ENCODE measurements at places on chromosomes 5 and 9.

DNA sequence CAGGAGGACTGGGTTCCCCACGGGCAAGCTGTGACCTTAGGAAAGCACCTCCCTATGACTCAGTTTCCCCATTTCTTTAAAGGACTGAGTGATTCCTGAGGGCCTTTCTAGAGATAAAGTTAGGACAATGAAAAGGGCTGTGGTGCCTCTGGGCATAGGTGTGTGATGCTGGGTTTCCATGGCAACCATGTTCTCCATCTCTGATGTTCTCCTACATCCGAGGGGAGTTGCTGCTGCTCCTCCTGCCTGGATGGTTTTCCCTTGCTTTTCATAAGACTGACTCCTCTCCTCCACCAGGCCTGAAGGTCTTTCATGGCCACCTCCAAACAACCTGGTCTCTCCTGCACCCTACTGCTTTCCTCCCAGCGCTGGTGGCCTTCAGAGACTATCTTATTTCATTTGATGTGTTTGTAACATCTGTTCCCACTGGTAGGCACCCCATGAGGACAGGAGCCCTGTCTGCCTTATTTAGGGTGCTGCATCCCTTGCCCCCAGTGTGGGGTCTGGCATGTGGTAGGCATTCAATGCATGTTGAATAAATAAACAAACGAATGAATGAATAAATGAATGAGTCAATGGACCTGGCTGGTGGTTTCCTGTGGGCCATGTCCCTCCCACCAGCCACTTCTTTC, 112.2 kb upstream of the HAND1 start:
- DNase-seq: no peak

GRCh38 chr5:112647428-112647827, 90.3 kb upstream of the APC start:
- no peak for DNase-seq

- DNase-seq: no peak
Measured at GRCh38 chr9:98373609-98374008, 118.2 kb upstream of the TBC1D2 start.

DNA sequence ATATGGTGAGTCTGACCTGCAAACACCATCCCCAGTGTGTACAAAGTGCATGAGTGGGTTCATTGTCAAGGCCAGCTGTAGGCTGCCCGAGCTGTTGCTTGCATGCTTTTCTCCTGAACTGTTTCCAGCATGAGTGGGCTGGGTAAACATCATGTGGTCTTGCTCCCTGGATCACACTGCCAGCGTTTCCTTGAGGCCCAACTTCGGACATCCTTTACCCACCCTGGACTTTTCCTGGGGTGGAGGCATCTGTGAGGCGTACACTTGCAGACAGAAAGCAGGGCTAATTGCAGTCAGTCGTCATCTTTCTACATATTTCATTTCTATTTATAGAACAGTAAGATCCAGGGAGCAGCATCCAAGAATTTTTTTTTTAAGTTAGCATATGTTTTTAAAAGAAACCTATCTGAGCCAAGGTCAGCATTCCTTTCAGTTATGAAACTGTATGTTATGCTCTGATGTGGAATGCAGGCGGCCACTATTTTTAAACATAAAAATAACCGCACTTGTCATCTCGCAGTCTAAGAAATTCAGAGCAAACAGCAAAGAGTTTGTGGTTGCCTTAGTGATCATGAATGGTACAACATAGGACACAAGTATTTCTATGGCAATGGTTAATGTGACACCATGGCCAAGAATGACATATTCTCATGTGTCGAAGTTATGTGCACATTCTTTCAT, 106.5 kb upstream of the DMRT1 start:
- no peak for DNase-seq
